ENCODE measurements at places on chromosomes 1 and 21.

- DNase-seq, result no peak
Measured at GRCh38 chr1:76292418-76293184, 218.1 kb downstream of the ST6GALNAC3 start.

DNA sequence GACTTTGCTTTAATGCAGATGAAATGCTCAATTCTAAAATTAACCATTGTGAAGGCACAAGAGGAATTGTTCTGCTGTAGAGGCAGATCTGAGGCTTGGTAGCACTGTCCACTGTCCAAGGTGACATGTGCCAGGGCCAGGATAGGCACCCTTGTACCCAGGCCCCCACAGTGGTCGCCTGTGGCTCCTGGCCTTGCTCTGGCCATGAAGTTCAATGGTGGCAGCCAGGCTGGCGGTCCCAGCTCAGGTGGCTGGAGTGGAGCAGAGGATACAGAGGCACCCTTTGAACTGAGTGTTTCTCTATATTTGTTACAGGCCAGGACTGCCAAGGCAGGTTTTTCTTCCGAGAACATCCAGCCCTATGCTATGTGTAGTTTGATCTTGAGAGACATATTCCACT is 102.6 kb downstream of the PTGS2 start:
- no peak for DNase-seq

DNA sequence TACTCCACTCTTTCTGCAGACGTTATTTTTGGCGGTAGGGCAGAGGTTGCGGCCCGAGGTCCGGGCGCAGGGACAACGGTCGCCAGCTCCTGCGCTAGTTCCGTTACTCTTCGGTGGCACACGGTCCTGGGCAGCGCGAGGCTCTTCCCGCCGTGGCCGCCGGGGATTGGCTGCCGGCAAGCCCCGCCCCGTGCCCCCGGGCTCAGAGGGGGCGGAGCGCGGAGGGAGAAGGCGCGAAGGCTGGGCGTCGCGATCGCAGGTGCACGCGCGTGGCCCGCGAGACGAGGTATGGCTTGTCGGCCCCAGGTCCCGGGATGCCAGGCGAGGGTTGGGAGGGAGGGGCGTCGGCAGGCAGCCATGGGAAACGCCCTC is 518 bp upstream of the SHE start:
- no peak for DNase-seq

GRCh38 chr1:17731460-17731859 is 23.7 kb upstream of the ACTL8 start:
- no peak for DNase-seq

DNA sequence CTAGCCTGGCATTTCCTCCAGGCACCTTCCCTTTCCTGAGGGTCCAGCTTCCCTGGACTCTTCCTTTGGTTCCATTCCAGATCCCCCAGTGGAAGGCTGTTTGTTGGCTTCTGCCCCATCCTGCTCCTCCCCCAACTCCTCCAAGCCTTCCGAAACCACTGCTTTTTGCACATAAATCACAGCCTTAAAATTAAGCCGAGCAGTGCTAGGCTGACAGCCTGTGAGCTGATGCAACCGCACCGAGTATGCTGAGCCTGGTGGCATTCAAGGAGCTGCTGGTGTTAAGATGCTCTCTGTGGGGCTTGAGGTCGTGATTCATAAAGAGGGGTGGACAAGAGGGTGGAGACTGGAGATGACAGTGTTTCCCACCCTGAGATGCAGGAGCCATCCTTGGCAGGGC is 266.6 kb upstream of the C1orf174 start:
- DNase-seq, result no peak

GRCh38 chr21:42062236-42063022 is 8.7 kb upstream of the UMODL1 start:
- no peak for DNase-seq

DNA sequence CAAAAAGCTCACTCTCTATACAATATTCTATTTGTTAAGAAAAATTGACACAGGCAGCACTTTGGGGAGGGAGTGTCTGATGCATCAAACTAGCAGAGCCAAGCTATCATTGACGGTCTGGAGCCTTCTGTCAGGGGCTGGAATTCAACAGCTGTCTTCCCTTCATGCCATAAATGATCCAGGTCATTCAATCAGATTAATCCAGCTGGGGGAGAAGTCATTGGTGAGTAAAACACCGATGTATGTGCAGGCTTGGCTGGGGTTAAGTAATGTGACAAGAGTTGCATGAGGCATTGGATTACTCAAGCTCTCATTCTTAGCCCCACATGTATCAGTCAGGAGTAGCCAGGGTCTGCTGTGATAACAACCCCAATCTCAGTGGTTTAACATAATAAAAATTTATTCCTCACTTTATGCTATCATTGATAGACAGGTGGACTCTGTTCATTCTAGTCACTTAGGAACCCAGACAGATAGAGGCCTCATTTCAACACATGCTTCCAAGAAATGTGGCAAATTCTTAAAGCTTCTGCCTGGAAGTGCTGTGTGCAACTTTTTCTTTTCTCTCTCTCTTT is 118.1 kb upstream of the GADD45A start:
- DNase-seq, result no peak

DNA sequence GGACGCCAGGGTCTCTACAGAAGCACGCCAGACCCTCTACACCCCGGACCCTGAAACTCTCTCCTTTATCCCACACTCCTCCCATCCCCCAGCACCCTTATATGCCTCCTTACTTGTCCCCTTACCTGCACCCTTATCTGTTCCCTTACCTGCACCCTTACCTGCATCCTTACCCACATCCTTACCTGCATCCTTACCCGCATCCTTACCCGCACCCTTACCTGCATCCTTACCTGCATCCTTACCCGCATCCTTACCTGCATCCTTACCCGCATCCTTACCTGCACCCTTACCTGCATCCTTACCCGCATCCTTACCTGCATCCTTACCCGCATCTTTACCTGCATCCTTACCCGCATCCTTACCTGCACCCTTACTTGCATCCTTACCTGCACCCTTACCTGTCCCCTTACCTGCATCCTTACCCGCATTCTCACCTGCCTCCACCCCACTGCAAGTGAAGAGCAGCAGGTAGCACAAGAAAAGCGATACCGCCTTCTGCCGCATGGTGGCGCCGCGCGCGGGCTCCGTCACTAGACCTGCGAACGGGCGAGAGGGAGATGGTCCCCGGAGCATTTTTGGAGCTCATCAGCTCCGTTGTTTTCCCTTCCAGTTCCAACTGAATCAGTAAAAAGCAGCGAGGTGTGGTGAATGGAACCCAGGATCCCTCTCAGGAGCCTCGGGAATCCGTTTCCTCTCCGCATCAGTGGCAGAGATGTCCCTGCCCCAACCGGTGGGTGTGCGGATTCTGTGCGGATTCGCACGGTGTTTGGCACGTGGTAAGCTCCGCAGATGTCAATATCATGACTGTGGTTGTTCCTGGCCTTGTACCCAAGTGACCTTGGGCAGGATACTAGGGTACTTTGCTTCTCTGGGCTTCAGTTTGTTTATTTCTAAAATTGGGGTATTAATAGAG is 2.9 kb downstream of the IFI6 start:
- DNase-seq, result no peak

DNA sequence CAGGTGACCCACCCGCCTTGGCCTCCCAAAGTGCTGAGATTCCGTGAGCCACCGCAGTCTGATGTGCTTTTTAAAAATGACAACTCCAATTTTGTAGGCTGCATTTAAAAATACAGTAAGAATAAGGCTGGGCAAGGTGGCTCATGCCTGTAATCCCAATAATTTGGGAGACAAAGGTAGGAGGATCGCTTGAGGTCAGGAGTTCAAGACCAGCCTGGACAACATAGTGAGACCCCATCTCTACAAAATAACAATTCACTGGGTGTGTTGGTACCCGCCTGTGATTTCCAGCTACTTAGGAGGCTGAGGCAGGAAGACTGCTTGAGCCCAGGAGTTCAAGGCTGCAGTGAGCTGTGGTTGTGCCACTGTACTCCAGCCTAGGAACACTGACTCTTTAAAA is 23.4 kb downstream of the SLC19A2 start:
- DNase-seq, result no peak

DNA sequence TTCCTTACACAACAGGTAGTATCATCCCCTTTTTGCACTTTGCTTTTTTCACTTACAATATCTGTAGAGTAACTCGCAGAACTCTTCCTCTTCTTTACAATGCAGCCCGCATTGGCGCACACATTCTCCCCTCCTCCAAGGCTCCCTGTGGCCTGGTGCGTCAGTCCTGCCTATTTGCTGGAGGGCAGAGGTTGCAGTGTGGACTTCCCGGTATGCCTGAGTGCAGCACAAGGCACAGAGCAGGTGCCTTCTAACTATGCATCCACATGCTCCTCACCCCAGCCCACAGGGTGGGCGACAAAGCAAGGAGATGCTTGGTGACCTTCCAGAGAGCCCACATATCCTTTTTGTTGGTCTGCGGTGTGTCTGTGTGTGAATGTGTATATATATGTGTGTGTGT is 53.3 kb downstream of the ARHGEF11 start:
- no peak for DNase-seq

DNA sequence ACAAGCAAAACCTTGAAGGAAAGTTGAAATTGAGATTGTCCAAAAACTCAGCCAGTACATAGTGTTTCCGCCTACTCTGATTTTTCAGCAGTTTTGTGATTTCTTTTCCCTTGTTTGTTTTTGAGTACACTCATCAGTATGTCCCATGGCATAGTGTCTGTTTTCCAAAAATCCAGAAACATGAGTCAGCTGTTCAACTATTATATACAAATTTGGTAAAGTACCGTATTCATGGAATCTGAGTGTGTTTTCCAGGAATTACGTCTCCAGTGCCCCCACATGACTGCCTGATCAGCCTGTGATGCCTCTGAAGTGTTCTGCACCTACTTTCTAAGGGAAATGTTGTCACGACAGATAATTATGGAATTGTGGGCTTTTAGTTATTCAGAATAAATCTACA is 186.8 kb downstream of the LTN1 start:
- no peak for DNase-seq

GRCh38 chr1:150171801-150172200 is 22.1 kb downstream of the PLEKHO1 start:
- no peak for DNase-seq

- no peak for DNase-seq
Measured at GRCh38 chr1:79817031-79817560, 810.6 kb upstream of the ADGRL4 start.

- no peak for DNase-seq
Measured at GRCh38 chr1:37479255-37480124, 5.1 kb downstream of the ZC3H12A start.

DNA sequence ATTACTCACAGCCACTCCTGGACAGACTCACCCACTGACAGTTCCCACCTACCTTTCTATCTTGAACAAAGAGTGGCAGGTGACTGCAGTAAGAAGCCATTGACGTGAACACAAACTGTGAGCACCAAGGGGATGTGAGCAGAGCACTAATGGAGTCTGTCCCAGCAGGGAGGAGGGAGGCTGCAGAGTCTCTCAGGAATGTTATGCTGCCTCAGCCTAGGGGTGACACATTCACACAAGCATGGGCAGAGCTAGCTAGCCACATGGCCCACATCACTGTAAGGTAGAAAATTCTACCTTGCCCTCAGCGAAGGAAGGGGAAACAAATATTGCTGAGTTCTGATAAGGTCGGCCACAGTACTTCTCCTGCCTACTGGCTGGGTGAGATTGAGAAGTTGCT is 56.8 kb upstream of the PTGFRN start:
- peak; percentile 61 for DNase-seq

- DNase-seq, result no peak
Measured at GRCh38 chr1:114559356-114559755, 22.1 kb downstream of the BCAS2 start.

- no peak for DNase-seq
Measured at GRCh38 chr1:219398815-219399396, 214.0 kb downstream of the ZC3H11B start.

DNA sequence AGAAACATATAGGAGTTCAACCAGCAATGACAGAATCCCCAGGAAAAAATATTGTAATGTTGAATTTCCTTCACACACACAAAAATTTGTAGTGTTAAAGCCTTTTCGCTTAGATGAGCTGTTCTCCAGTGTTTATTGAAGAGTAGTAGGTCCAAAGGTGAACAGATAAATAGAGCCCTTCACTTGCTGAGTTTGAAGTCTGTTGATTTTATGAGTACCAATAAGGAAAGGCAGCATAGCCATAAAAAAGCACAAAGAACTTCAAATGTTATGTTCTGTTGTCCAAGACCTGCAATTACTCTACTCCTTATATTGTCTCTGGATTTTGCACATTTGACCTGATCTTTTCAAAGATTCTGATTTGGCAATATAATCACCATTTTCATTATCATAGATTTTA is 362.7 kb upstream of the B3GALT2 start:
- no peak for DNase-seq

DNA sequence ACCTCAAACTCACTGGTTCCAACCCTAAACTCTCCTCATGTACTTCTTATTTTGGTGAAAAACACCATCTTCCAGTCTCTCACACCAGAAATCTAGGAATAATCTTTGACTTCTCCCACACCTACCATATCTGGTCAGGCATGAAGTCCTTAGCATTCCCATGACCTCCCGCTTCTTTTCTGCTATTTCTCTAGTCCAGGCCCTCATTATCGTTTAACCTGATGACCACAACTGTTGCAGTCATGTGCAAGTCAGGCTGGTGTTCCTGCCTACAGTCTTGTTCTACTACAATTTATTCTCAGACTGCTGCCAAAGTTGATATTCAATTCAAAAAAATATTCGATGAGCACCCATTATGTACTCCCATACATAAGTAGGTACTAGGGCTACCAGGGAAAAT is 71.3 kb downstream of the PIK3R3 start:
- no peak for DNase-seq

GRCh38 chr1:47416319-47417169 is 459 bp downstream of the FOXE3 start:
- no peak for DNase-seq

DNA sequence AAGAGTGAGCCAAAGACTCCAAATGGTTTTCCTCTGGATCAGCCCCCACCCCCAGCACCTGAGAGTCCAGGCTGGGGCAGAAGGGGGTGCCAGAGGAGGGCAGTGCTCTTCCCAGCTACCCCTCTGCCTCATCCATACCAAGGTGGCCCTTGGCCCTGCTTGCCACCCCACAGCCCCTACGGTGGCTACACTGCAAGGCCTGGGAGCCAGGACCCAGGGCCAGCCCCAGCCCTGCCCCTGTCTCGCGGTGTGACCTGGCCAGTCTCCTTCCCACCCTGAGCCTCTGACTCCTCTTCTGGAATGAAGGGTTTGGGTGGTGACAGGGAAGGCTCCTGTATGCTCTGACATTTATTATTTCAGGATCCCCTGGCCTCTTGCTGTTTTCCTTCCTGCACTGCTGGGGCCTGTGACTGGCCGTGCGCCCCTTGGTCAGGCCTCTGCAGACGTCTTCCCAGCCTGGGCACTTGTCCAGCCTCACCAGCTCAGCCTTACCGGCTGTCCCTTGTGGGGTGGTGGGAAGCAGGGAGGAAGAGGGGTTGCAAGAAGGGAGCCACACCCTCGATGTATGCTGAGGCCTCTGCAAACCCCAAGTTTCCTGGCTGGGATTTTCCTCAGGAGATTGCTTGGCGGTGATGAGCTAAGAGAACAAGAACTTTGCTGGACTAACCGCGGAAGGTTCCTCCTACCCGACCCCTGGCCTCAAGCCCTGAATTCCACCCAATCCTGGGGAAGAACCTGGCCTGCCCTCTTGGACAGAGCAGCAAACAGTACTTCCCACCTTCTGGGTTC is 13.5 kb downstream of the ASAP3 start:
- DNase-seq, result no peak

GRCh38 chr1:15308621-15309027 is 61.6 kb downstream of the FHAD1 start:
- no peak for DNase-seq
